8988T (cell line): ENCODE measurements at places on chromosomes 3 and 15.

- DNase-seq = no peak
Observed at GRCh38 chr3:122562923-122563716, 980 bp downstream of the PARP9 start.

GRCh38 chr3:184685646-184686045, 26.2 kb downstream of the MAGEF1 start:
- no peak for DNase-seq

DNA sequence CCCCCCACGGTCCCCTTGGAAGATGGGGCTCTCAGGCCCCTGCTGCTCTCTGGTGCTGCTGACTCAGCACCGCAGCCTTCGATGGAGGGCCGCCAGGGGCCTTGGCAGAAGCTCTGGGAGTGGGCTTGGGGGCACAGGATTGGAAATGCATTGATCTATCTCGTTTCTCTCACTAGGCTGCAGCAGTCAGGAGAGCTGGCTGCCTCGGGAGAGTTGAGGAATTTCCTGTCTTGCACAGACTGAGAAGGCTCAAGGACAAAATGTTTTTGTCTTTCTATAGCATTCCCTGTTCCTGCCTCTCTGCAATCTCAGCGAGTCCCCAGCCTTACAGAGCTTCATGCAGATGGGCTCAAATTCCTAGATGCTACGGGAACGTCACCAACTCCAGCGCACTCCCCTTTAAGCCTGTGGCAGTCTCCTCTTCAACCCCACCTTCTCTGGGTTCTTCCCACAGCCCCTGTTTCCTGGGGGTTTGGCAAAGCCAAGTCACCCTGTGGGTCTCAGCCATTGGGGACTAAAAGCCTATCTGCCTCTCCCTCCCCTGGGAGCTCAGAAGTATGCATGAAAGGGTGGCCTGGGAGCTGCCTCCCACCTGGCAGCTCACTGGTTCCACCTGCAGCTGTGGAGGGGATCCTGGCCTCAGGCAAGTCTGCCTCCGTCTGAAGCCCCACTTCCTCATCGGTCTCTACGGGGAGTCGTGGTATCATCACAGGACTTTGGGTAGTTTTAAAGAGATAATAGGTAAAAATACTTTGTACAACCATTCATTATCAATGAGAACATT, 127.4 kb upstream of the HACD2 start:
- DNase-seq = no peak

GRCh38 chr3:131705558-131706051, 202.8 kb upstream of the MRPL3 start:
- no peak for DNase-seq

DNA sequence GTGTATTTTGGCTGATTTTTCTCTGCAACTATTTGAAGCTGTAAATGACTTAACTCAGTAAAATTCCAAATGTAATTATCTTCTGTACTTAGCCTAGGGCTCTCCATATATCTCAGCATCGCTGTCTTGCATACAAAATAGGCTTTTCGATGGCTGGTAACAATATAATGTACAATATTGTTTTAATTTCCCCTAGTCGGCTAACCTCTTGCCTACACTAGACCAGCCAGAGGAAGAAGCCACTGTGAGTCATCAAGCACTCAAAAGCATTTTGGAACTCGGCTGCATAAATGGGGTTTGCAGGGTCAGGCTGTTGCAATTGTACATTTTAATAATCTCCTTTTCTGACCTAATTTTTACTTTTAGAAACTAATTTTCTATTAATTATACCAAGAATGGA, 583.8 kb downstream of the FOXP1 start:
- no peak for DNase-seq

DNA sequence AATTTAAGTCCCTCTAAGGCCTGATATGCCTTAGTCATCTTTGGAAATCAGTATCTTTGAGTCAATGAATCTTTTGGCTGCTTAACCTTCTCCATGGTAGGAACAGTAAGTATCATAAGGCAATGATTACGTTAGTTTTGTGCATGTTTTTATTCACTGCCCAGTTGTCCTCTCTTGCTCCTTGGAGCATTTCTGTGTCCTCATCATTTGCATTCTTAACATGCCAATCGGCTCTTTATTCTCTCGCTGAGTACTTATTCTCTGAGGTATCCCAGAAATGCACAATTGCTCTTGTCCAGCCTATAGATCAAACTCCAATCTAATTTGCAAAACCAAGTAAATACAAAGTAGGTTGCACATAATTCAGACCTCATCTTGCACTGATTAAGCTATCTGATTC, 405.0 kb upstream of the IL12A start:
- no peak for DNase-seq

GRCh38 chr3:174495311-174495710, 363.8 kb upstream of the NAALADL2 start:
- DNase-seq = no peak

GRCh38 chr3:61877359-61878138, 316.2 kb downstream of the PTPRG start:
- no peak for DNase-seq

DNA sequence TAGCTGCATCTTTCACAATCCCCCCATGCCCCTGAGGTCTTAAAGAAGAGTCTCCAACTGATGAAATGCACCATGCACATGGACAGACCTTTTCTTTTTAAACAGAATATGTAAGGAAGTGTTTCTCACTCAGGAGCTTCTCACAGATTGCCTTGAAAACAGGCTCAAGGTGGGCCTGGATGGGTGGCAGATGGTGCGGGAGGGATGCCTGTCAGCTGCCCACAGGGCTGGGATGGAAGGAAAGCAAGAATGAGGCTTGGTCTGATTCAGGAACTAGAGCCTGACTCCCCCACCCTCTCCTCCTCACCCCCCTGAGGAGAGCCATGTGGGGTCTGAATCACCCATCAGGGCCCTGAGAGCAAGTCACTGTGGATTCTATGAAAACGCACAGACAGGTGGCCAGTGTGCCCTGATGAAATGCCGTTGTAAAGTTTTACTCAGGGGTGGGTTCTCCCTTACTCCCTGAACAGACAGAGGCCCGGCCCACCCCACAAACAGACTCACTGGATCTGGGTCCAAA, 67.2 kb downstream of the UMPS start:
- DNase-seq = no peak

DNA sequence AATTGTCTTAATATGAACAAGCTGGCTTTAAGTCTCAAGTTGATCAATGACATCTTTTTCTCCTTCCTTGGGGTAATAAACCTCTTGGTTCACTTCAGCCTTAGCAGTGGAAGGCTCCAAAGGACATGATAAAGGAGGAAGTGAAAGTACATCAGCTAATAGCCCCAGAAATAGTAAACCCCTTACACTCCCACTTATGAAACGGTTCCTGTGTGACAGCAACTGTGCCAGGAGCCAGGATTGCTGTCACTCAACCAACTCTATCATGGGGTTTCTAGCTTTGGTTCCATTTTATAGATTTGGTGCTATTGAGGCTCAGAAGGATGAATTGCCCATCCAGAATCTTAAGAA, 216.7 kb downstream of the ABHD5 start:
- no peak for DNase-seq

DNA sequence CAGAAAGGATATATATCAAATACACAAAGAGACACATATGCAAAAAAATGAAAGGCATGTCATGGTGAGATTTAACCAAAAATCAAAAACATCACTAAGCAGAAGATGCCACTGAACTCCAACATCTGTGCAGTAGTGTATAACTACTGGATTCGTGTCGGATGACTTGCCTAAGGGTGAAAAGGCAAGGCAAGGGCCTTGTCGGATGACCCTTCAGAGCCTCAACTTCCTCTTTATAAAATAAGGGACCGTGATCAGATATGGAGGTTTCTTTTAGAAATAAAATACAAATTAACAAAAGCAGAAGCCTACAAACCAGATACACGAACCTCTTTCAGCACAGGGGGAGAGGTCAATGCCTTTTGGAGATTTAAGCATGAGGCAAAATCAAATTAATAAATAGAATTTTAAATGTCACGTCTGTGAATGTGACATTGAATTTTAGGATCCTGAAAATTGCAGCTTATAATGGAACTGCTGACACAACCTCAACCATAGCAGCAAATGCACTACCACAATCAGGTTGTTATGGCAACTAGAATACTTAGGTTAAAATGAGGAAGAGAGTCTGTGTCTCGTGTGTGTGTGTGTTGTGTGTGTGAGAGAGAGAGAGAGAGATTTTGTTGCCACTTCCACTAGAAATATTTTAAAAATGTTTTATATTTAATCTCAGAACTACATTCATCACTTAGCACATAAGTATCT, 8.3 kb upstream of the CHRM5 start:
- DNase-seq = no peak

DNA sequence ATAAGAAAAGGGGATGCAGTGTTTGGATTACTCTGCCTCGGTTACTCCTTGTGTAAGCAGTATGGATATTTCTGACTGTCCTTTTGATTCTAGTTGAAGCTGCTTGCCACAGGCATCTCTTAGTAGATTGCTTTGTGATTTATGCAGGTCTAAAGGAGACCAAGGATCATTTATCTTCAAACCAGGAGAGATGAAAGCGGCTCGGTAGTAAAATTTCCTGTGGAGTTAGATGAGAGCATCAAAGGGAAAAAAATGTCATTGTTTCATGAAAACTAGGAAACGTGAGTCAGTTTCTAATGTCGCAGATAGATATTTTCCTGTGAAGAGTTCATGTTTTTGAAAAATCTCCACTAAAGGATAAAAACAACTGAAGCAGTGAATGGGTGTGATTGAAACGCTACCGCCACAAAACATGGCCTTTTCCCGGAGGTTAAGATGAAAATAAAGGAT, 254.0 kb upstream of the TBL1XR1 start:
- no peak for DNase-seq

DNA sequence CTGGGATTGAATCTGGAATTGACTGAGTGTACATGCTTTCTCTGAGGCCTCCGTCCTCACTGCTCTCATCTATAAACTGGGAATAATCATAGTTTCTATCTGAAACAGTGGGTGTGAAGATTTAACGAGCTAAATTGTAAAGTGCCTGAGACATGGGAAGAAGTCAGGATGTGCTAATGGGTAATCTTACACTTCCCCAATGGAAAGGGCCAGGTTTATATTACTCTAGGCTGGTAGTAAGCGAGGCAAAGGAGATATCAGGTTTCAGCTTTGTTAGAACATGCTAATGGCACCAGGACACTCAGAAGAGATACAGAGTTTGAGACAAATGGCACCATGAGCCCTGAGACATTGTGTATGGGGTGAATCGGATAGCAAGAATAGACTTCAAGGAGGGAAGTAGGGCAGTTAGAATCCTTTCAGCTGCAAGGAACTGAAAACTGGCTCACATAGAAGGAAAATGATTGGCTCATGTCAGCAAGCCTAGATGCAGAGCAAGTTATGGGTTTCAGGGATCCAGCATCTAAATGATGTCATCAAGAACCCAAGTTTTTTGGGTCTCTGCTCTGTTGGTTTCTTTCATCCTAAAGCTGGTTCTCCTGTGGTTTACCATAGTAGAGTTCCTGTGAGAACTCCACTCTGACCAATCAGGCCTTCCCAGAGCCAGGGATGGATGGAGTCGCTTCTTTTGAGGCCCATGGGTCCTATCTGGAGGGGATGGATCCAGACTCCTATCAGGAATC, 21.8 kb downstream of the FLNB start:
- DNase-seq = no peak

DNA sequence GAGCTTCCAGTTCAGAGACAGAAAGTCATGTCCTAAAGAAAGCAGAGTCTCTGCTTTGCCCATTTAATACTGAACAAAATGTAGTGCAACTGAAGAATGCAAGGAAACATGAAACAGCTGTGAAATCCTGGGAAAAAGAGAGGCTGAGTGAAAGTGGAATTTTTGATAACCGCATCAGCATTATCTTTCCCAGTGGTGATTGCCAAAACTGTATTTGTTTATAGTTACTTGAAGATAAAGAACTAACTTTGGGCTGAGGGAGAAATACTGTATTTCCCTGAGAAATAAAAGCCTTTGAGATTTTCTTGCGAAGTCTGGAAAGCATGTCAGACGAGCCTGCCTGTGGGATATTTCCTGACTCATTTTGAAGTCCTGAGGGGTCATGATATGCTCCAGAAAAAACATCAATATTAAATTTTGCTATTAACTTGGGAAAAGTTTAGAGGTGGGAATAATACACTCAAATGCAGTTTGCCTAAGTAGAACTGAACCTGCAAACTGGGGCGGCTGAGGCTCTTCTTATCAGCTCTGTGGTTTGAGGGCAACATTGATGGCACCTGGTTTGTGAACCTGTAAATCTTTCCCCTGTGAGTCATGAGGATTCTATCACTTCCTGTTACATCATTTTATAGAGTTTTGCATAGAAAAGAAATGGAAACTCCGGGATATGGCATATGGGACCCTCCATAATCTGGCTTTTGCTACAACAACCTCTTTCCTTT, 855.3 kb downstream of the MCTP2 start:
- no peak for DNase-seq

- no peak for DNase-seq
Observed at GRCh38 chr3:37964716-37965115, 25.9 kb upstream of the VILL start.

- no peak for DNase-seq
Observed at GRCh38 chr15:83404121-83404520, 43.0 kb upstream of the SH3GL3 start.

DNA sequence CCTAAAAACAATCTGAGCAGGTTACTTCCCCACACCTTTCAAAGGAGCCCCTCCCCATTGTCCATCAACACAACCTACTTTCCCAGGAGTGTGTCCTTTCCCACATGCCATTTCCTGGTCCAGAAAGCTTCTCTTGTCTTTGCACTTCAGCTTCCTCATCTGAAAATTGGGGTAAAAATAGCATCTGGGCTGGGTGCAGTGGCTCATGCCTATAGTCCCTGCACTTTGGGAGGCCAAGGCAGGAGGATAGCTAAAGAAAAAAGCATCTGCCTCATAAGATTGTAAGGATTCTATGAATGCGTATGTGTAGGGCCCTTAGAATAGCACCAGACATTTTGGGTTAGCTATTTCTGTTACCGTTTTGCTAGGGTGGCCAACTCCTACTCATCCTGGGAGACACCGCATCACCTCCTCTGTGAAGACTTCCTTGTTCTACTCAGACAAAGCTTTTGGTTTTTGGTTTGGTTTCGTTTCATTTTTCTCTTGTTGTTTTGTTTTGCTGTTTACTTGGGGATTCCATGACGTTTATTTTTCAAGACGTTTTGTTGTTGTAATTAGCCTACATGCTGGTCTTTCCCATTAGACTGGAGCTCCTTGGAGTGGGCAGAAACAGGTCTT, 224.4 kb upstream of the TLE3 start:
- no peak for DNase-seq

GRCh38 chr15:74789741-74790079, 7.8 kb downstream of the CSK start:
- no peak for DNase-seq

DNA sequence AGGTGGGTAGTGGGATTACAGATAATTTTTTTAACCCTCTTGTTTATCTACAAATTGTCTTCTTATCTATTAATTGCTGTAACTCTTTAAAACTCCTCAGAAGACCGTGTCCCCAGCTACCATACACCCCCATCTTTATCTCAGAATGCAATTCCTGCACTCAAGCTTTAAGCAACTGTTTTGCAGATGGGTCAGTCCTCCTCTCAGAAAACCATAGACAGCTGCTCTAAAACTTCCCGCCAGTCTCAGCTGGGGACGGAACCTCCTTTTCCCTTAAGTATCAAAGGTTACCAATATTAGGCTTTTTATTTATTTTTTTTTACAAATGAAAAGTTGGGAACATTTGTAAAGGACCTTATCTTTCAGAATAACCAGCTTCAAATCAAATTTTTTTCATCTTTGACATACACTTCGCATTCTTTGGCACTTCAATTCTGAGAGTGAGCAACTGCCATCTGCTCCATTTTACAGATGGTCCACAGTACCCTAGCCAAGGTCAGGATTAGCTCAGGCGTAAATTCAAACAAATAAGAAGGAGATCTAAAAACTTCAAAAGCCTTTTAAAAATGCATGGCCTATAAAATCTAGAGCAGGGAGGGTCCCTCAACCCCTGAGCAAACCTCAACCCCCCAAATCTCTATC, 1.3 kb downstream of the GATM start:
- DNase-seq = no peak
